Hematopoietic multipotent progenitor cell treated with erythropoietin and hydrocortisone succinate and interleukin-3 and kit ligand, for 15 days (in vitro differentiated cells): ENCODE measurements at places on chromosomes 2 and 18.

DNA sequence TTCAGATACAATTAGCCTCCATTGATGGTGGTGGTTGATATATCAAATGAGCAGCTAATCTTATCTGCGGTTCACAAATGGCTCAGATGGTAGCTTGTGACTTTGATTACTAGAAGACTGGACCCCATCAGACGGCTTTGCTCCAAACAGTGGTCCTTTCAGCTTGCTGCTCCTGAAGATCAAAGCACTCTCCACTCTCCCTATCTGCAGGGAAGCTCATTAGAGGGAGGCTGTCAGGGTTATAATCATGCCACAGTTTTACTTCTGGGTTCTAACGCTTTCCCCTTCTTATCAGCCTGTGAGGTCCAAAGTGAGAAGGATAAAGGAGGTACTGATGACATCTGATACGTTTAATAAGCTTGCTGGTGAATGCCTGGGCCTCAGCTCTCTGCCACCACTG, 247.1 kb upstream of the NT5C1B start:
- DNase-seq, result no peak

DNA sequence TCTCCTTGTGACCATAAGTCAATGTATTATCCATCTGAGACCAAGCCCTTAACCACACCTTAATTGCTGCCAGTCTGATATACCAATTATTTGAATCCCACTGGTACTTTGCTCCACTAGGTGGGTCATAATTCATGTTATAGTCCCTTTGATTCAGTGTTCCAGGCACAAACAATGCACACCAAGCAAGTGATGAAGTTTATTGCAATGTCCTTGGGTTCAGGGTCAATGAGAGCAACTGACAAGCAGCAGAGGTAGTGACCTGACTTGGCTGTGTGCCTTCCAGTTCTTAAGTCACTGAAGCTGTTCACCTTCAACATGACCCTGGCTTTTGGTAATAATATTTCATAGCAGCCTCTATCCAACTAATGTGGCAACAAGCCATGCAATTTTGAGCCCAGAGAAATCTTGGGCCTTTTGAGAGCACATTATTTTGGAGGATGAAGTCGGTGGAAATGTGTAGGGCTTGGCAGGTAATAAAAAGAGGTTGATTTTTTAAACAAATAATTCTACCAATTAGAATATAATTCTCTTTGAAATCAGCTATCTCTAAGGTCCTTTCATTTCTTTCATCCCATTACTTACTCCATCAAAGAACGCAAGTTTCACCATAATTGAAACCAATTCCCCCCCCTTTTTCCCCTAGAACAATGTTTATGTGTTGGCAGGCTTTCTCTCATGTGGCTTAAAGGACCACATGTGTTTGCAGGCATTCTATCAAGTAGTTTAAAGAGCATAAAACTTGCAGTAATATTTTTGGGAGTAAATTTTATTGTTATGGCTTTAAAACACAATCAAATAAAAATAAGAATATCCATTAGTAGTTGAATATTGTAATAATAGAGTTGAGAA, 3.1 kb upstream of the CPO start:
- DNase-seq, result no peak

- DNase-seq, result no peak
These were observed 5.4 kb downstream of the POU3F3 start for GRCh38 chr2:104859291-104859765.

DNA sequence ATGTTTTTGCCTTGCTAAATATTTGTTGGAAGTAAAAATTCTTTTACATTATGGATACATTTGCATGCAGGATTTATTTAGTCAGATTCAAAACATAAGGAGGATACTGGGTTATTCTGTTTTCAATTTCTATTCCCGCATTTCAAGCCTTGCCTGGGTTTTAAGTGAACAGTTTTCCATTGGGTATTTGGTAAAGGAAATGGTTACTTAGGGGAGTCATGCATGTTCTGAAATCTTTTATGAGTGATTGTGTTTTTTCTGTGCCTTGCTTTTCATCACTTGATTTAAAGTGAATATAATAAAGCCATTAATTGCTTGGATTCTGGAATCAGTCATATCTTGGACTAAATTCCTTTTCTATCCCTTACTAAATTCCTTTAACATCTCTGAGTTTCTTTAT, 12.0 kb upstream of the SP9 start:
- DNase-seq, result no peak

- no peak for DNase-seq
These were observed 274.5 kb downstream of the TMX3 start for GRCh38 chr18:68440433-68440832.

- DNase-seq, result no peak
These were observed 222.1 kb downstream of the MTX2 start for GRCh38 chr2:176491172-176491904.

DNA sequence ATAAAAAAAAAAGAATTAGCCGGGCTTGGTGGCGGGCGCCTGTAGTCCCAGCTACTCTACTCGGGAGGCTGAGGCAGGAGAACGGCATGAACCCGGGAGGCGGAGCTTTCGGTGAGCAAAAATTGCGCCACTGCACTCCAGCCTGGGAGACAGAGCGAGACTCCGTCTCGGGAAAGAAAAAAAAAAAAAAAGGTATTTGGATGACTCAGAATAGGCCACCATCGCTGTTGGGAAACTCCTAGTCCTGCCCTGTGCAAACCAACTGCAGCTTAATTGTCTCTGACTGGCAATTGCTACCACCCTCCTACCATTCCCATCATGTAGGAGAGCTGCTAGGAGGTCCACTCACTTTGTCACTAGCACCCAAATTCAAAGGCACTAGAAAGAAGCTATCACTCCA, 43.5 kb downstream of the ATP8B1 start:
- DNase-seq, result no peak

- no peak for DNase-seq
These were observed 677.0 kb downstream of the NYAP2 start for GRCh38 chr2:226076529-226076928.

DNA sequence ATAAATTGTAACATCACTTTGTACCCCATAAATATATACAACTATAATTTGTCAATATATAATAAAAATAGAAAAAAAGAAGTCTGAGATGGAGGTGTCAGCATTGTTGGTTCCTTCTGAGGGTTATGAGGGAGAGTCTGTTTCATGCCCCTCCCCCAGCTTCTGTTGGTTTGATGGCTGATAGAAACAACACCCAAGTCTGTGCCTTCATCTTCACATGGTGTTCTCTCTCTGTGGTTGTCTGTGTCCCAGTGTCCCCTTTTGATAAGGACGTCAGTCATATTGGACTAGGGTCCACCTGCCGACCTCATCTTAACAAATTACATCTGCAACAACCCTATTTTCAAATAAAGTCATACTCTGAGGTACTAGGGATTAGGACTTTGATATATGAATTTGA, 20.3 kb upstream of the EHBP1 start:
- no peak for DNase-seq

DNA sequence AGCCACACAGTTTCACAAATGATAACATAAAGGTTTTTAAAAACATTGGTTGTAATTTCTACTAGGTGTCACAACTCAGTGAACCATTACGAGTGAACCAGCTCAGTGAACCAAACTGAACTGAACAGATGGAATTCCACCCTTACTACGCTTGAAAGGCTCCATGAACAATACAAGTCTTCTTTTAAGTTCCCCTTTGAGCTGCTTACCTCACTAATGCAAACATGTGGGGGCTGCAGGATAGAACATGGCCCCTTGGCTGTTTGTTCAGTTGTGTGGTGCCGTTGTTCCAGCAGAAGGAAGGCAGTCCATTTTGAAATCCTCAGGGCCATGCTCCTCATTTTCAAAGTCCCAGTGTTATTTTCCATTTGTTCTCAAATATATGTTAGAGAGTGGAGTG, 30.7 kb upstream of the KLHL14 start:
- DNase-seq, result no peak

GRCh38 chr18:55440988-55441387, 147.0 kb downstream of the TCF4 start:
- no peak for DNase-seq

DNA sequence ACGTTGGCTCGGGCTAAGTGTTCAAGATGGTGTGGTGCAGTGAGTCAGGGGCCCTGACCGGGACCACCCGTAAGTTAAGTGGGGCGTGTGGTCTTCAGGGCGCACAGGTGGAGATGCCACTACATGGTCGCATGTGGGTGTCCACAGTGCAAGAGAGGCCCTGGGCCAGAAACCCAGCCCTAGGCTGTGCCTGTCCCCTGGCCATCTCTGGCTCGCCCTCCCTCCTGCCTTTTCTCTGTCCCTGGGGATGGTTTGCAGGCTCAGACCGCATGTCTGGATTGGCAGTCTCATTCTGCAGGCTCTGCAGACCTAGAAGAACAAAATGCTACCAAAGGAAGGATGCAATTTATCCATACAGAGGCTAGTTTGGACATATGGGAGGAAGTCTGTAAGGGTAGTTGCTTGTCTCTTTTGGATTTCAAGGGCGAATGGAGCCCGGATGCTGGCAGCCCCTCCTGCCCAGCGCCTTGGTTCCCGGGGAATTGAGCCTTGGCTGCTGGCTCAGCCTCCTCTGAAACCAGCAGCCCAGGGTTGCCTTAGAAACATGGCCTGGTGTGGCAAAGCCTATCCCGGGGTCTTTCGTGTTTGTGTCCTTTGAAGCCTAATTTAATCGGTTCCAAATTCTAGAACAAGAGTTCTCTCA, 417.5 kb upstream of the HS6ST1 start:
- DNase-seq, result no peak

GRCh38 chr2:137151731-137152130, 386.4 kb downstream of the THSD7B start:
- DNase-seq, result no peak

DNA sequence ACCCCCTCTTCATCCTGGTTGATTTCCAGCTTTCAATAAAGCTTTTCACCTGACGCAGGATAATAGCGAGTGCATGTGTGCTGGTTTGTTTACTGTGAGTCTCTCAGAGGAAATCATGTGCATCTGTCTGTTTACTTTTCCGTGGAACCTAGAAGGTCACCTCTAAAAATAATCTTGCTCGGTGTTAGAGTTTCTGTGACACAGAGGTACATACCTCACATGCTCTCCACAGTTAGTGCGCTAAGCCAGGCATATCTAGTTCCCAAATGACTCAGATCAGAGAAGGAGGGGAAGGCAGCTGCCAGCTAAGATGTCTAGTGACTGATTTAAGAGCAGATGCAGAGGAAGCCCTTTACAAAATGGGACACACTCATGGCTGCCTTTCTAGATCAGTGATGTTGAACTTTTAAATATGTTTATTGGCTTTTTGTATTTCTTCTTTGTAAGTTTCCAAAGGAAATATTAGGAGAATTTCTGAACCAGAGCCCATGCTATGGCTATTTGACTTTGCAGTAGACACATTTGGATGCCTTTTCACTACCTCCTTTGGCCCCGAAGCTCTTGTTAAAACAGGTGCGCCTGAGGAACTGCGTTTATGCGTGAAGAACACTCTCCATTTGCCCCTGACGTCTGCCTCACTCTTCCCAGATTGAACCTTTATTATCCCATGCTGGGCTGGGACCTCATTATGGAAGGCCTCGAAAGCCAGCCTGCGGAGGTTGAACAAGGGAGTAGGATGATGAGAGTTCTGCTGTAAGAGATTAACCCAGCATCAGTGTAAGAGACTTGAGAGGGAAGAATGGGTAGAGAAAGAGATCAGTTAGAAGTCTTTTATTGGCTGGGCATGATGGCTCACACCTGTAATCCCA, 145.6 kb downstream of the FAM161A start:
- no peak for DNase-seq

- no peak for DNase-seq
These were observed 540.0 kb upstream of the CNTNAP5 start for GRCh38 chr2:123485056-123485455.
